Spleen (tissue), 13 donors: ENCODE measurements at places on chromosomes 7 and 10. TPM values are rescaled to one million over a fixed set of nuclear protein-coding genes. Genes with fewer than 3 reads are reported as not detected.

The FAM171A1 gene
- 4.0 TPM for polyA plus RNA-seq

GRCh38 chr10:89090756-89091445 is 100.3 kb downstream of the FAS start:
- no peaks in the 10 kb centered on the region for H3K27me3 ChIP-seq
- H3K4me3 ChIP-seq, result no peak overlapping the region
- peaks cover 12% of the 10 kb centered on the region for H3K4me1 ChIP-seq
- no peaks in the 10 kb centered on the region for H3K36me3 ChIP-seq

The ZNF727 gene
- polyA plus RNA-seq, result not detected

The TAS2R3 gene
- not detected for polyA plus RNA-seq

The NACAD gene
- 0.30 TPM for polyA plus RNA-seq

DNA sequence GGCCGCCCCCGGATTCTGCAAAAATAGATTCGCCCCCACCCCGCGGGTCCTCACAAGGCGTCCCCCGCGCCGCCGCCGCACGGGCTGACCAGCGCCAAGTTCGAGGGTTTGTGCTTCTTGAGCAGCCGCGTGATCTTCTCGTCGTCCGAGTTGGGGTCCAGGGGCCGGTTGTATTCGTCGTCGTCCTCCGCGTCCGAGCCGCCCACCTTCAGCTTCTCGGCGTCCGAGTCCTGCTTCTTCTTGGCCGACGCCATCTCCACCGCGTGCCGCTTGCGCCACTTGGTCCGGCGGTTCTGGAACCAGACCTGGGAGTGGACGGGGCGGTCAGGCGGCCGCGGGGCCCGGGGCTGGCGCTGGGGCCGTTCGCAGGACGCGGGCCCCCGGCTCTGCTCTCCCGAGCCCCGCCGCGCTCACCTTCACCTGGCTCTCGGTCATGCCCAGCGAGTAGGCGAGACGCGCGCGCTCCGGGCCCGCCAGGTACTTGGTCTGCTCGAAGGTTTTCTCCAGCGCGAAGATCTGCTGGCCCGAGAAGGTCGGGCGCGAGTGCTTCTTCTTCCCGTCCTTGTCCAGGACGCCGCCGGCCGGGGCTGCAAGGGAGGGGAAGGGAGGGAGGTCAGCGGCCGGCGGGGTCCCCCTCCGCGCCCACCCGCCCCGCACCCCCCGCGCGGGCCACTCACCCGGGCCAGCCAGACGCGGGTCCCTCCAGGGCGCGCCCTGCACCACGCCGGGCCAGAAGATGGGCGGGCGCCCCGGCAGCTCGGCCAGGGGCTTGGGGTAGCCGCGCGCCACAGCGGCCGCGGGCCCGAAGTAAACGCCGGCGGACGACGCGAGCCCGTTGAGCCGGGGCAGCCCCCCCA is 853 bp downstream of the NKX6-2 start:
- H3K4me1 ChIP-seq, result peaks cover 17% of the 10 kb centered on the region
- no peak overlapping the region for H3K27ac ChIP-seq
- H3K4me3 ChIP-seq, result peak overlapping the region; percentile 13
- H3K36me3 ChIP-seq, result peaks cover 25% of the 10 kb centered on the region
- H3K27me3 ChIP-seq, result peaks cover 64% of the 10 kb centered on the region

The RET gene
- 0.10 TPM for polyA plus RNA-seq

The ZNF277 gene
- 19.0 TPM for polyA plus RNA-seq

DNA sequence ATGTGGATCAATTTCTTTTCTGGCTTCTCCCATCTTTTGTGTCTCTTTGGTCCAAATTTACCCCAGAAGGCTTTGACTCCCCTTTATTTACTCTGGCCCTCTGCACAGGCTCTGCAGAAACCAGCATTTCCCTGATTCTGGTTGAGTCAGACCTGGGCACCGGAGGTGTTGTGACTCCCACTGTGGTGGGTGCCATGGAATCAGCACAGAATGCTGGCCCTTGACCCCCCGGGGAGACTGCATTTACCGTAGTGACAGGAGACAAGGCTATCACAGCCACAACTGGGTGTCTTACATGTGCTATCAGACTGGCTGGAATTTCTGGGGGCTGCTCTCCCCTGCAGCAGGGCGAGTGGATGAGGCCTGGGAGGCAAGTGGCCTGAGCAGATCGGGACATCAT is 37.6 kb downstream of the PLXDC2 start:
- H3K4me3 ChIP-seq, result no peak overlapping the region
- H3K27ac ChIP-seq, result no peak overlapping the region
- DNase-seq, result no peak
- no peaks in the 10 kb centered on the region for H3K36me3 ChIP-seq
- H3K4me1 ChIP-seq, result no peaks in the 10 kb centered on the region
- H3K27me3 ChIP-seq, result no peaks in the 10 kb centered on the region

DNA sequence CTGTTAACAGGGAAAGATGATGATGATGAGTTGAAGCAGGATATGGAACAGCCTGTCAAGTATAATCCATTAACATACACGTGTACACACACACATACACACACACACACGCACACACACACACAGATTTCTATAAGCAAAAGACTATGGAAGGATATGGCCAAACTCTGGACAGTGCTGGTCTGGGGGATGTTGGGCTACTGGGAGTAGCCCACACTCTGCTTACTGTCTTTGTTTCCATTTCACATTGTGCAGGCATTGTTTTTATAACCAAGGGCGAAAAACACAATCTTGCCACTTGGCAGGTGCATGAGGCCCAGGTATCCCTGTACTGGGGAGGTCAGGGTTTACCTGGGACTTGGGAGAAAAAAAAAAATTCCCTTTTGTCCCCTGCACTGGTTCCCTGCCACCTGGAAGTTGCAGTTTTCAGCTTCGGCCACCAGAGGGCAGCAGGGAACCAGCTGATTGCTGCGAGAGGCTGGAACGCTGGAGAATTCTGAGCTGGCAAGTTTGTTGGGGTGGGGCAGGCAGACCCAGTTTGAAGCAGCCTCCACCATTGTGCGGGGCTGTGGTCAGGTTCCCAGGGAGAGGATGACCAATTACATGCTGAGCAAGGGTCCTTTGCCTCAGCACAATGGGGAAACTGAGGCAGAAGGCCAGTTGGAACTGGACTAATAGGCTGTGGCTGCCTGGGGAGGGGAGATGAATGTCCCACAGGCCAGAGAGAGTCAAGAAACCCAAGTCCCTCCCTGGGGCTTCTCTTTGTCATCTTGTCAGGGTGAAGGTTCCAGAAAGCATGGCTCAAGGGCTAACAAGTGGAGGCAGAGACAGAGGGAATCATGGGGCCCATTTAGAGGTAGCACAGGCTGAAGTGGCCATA is 27.3 kb downstream of the PPIF start:
- H3K36me3 ChIP-seq, result no peaks in the 10 kb centered on the region
- peak; percentile 93 for DNase-seq
- peaks cover 8% of the 10 kb centered on the region for H3K4me1 ChIP-seq
- H3K4me3 ChIP-seq, result no peak overlapping the region
- no peak overlapping the region for H3K27ac ChIP-seq

DNA sequence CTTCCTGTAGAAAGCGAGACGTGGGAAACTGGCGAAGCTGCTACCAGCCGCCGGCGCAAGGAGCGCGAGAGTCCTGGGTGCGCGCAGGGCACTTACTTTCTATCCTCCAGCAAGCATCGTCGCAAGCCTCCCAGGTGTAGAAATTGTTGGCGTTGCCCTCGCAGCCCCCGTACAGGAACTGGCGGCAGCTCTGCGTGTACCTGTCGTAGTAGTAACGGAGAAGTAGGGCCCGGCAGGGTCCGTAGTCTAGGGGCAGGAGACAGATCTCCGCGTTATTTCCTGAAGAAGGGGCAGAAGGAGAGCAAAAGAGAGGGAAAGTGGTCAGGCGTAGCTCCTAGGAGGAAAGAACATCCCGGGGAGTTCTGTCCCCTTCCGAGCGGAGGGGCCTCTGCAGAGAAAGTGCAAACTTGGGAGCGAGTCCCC is 501 bp downstream of the TFPI2 start:
- no peak overlapping the region for H3K27ac ChIP-seq
- peak overlapping the region; percentile 54 for H3K4me3 ChIP-seq
- no peaks in the 10 kb centered on the region for H3K36me3 ChIP-seq
- DNase-seq, result peak; percentile 75
- H3K4me1 ChIP-seq, result peaks cover 17% of the 10 kb centered on the region

The OR2A1 gene
- 0.16 TPM for polyA plus RNA-seq

DNA sequence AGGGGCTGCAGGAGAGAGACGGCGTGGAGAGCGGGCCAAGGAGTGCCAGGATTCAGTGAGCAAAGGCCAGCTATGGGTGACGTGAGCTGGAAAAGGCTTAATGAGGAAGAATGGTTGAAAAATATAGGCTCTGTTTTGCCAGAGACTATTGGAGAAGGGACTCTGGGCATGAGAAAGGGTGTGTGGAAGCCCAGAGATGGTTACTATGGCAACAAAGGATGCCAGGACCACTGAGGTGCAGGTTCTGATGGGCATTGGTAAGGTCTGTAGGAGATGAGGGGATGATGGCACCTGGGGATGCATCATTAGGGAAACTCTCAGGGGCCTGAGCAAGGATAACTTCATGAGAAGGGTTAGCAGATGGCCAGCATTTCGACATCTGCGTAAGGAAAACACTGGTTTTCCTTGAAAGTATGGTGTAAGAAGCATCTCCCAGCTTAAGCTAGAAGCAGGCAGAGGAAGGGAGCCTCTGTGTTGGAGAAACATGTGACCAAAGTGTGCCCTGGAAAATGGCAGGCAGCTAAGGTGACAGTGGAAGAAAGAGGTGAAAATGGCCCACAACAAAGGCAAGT is 21.6 kb upstream of the FAM180A start:
- no peak overlapping the region for H3K4me3 ChIP-seq
- H3K4me1 ChIP-seq, result no peaks in the 10 kb centered on the region
- no peak overlapping the region for H3K27ac ChIP-seq
- peaks cover 25% of the 10 kb centered on the region for H3K27me3 ChIP-seq

The ELOVL3 gene
- 0.08 TPM for polyA plus RNA-seq

GRCh38 chr7:28815928-28816373 is 142.2 kb downstream of the TRIL start:
- no peak for DNase-seq
- H3K27ac ChIP-seq, result no peak overlapping the region
- H3K36me3 ChIP-seq, result no peaks in the 10 kb centered on the region
- H3K4me3 ChIP-seq, result no peak overlapping the region
- H3K27me3 ChIP-seq, result no peaks in the 10 kb centered on the region
- H3K4me1 ChIP-seq, result peaks cover 4% of the 10 kb centered on the region

GRCh38 chr7:100220586-100221230 is 959 bp downstream of the PVRIG start:
- no peaks in the 10 kb centered on the region for H3K27me3 ChIP-seq
- peak; percentile 82 for DNase-seq
- H3K27ac ChIP-seq, result peak overlapping the region; percentile 89
- H3K36me3 ChIP-seq, result peaks cover 21% of the 10 kb centered on the region
- H3K4me1 ChIP-seq, result no peaks in the 10 kb centered on the region

DNA sequence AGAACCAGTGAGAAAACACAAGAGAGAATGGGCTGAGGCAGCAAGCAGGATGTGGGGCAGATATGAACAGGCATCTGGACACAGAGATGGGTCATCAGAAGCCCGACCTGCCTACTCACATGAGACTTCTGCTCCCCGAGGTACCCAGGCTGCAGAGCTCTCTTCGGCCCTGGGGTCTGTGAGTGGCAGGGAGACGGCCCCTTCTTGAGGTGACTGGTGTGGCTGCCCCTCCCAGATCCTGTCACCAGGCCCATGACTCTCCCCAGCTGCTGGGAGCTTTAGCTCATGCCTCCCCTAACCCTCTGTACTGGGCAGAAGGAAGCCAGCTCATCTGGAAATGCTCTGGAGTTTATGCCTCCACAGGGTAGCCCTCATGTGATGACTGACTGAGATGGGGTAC is 157.6 kb upstream of the PCBD1 start:
- H3K27ac ChIP-seq, result no peak overlapping the region
- H3K36me3 ChIP-seq, result no peaks in the 10 kb centered on the region
- no peak overlapping the region for H3K4me3 ChIP-seq
- H3K27me3 ChIP-seq, result no peaks in the 10 kb centered on the region
- peak; percentile 30 for DNase-seq

DNA sequence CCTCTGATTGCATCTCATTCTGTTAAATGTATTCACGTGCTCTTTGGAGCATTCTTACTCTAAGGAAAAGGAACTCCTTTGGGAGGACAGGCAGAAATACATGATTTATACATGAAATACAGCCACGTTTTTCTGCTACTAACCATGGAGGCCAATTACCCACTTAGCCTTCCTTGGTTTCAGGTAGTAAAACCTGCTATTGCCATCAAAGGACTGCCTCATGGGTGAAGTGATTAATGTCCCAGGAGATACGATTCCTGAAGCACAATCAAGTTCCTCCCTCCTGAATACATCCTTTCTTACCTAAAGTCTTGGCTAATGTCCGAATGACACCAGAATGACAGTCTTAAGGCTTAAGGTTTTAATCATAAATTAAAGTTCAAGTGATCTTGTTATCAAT is 58.5 kb upstream of the PIK3CG start:
- H3K27ac ChIP-seq, result no peak overlapping the region
- no peak overlapping the region for H3K4me3 ChIP-seq
- DNase-seq, result no peak
- H3K27me3 ChIP-seq, result no peaks in the 10 kb centered on the region
- H3K4me1 ChIP-seq, result no peaks in the 10 kb centered on the region
- no peaks in the 10 kb centered on the region for H3K36me3 ChIP-seq

DNA sequence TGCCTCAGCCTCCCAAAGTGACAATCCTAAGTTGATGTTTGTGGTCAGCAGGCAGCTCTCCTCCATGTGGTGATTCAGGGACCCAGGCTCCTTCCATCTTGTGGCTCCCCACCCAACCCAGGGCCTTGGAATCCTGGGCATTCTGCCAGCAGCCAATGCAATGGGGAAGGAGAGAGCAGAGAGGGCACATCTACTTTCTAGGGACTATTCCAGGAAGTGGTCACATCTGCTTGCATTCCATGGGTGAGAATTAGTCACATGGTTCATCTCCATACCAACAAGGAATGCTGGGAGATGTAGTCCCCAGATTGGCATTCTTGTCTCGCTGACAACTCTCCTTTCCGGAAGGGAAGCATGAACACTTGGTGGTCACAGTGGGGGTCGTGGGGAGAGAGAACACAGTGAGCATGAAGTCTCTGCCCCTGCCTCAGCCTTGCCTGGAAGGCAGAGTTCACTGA is 9.9 kb upstream of the SRRM3 start:
- H3K27ac ChIP-seq, result no peak overlapping the region
- peaks cover 3% of the 10 kb centered on the region for H3K27me3 ChIP-seq
- H3K4me3 ChIP-seq, result no peak overlapping the region

The SLC39A12 gene
- 0.10 TPM for polyA plus RNA-seq
